Pulmonary artery endothelial cell (primary cell): ENCODE measurements at places on chromosomes 2 and 18. TPM values are rescaled to one million over a fixed set of nuclear protein-coding genes. Genes with fewer than 3 reads are reported as not detected.

SGO2 gene
- 7.0 and 18.2 TPM in 2 replicates for total RNA-seq

EVX2 gene
- total RNA-seq, result not detected in 2 replicates

TXNDC2 gene
- under 0.01 TPM in 1 of 2 replicates, not detected in the other for total RNA-seq

LONRF2 gene
- total RNA-seq, result not detected in 2 replicates

CHRND gene
- not detected in 2 replicates for total RNA-seq

MROH2A gene
- total RNA-seq, result not detected in 2 replicates

CRYGC gene
- not detected in 2 replicates for total RNA-seq

GRB14 gene
- total RNA-seq, result 3.9 and 4.3 TPM in 2 replicates

TWIST2 gene
- 5.4 and 13.2 TPM in 2 replicates for total RNA-seq

MARCO gene
- total RNA-seq, result not detected in 2 replicates

- no peak for DNase-seq
Measured at GRCh38 chr18:80105369-80106167, 3.5 kb upstream of the ADNP2 start.

DNA sequence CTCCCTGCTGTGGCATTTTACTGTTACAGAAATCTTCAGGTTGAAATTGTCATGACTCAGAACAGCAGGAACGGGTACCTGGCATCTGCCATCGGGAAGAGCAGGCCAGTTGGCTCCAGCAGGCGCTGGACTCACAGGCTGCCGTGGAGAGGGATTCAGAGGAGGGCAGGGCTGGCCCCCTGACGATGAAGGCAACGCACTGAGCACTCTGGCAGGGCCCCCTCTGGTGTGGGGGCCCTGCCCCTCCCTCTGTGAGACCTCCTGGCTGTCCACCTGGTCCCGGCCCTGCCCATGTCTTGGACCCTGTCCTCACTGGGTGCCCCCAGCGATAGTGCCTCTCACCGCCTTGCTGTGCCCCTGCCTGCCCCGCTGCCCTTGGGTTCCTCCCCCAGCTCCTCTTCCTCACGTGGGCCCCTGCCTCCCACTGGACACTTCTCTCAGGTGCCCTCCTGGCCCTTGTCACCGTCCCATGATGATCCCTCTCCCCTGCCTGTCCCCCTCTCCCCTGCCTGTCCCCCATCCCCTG lies 23.3 kb upstream of the ALLC start:
- no peak for DNase-seq

DNA sequence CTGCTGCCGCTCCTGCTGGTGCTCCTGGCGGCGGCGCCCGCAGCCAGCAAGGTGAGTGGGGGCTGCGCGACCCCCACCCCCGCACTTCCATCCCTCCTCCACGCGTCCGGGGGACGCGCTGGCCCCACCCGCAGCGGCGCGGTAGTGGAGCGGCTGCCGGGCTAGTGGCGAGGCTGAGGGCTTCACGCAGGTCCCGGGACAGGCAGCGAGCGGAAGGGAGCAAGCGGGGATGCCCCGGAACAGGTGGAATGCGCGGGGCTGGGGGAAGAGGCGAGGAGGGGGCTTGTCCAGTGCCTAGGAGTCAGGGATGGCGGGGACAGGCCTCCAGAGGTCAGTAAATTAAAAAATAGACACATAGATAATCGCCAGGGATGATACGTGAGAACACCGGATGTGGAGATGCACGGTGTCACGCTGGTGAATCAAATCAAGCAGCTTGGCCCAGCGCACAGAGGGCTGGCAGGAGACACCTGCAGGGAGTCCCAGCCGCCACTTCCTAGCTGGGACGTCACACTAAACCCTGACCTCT lies 403 bp downstream of the COL4A3 start:
- no peak for DNase-seq

DNA sequence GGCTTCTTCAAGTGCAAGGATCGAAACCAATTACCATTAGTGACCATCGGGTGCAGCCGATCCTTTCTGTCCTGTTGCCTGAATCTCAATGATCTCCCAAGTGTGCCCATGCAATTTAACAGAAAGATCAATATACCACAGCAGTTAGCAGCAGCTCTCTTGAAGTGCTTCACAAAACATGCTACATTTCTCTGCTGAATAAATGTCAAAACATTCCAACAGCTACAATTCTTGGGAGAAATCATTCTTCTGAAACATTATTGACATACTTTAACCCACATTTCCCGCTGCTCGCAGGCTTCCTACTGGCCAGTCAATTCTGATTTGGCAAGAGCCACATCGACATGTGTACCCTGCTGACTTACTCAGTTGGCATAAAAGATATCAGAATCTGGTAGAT lies 907.7 kb downstream of the TMEM182 start:
- no peak for DNase-seq

DNA sequence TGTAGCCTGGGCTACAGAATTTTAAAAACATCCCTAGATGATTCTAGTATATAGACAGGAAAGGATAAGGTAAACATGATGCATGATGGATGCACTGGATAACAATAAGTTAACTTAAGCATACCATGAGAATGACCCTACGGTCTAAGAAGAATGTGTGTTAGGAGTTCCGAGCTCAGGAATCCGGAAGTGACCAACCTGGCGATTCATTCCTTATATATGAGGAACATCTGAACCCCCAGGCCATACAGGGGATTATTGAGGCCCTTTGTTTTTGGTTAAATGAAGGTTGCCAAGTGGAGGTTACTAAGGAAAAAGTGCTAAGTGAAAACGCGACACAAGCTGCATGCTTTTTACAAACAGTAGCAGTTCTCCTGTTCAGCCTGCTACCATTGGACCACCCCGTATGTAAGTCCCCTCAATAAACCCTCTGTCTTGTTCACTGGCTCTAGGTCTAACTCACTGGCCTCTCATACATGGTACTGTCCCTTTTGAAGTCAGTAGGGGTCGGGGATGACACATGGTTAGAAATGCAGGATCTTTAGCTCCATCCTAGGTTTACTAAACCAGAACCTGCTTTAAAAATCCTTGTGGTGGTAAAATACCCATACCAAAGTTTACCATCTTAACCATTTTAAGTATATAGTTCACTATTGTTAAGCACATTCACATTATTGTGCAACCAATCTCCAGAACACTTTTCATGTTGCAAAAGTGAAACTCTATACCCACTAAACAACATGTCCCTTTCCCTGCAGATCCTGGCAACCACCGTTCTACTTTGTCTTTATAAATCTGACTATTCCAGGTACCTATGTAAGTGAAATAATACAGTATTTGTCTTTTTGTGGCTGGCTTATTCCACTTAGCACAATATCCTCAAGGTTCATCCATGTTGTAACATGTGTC lies 111.0 kb upstream of the MAP4K3 start:
- peak; percentile 54 for DNase-seq

GRCh38 chr18:65230311-65230710 lies 520.5 kb upstream of the CDH7 start:
- DNase-seq, result no peak

GRCh38 chr18:13630716-13631268 lies 95.6 kb downstream of the FAM210A start:
- DNase-seq, result no peak

DNA sequence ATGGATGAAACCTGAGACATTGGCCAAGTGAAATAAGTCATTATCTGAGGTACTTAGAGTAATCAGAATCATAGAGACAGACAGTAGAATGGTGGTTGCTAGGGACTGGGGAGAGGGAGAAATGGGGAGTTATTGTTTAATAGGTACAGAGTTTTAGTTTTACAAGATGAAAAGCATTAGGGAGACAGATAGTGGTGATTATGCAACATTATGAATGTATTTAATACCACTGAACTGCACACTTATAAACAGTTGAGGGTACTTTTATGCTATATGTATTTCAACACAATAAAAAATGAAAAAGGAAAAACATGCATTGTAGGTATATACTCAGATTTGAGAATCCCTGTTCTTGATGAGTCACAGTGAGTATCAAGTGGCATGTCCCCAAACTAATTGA lies 59.7 kb downstream of the EPC2 start:
- no peak for DNase-seq

DNA sequence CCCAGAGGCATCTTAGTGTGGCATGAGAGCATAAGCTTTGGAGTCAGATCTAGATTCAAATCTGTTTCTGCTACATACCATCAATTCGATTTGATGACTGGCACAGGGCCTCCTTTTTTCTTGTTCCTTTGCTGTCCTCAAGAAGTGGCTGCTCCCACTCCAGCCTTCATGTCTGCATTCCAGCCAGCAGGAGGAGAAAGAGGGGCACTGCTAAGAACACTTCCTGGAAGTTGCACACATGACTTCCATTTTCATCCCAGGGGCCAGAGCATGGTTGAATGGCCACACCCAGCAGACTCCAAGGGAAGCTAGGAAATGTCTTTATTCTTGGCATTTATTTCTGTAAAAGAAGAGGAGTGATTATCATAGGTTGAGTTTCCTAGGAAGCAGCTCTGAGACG lies 50.4 kb downstream of the EML6 start:
- no peak for DNase-seq

DNA sequence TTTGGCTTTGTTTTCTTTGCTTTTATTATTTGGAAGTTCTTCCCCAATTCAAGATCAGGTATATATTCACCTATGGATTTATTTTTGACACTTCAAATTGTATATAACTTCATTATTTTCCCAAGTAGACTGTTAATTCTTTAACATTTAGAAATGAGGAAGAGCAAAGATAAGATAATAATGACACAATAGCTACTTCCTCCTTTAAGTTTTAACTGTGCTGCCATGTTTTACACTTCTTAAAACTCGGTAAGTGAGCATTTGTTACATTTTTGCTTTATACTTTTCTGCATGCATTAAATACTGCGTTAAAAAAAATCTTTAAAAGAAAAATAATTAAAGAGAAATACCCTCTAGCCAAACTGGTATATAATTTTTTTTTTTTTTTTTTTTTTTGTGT lies 32.5 kb downstream of the SLC66A3 start:
- no peak for DNase-seq

DNA sequence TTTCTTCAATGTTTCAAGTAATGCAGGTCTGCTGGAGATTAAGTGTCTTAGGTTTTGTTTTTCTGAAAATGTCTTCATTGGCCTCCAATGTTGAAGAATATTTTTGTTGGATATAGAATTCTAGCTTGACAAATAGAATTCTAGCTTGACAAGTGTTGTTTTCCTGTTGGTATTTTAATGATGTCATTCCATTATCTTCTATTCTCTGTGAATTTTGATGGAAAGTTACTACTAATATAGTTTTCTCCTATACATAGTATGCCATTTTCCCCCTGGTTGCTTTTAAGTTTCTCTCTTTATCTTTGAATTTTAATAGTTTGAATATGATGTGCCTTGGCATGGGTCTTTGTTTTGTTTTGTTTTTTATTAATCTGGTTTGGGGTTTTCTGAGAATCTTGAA lies 119.9 kb downstream of the RAPGEF4 start:
- no peak for DNase-seq

DNA sequence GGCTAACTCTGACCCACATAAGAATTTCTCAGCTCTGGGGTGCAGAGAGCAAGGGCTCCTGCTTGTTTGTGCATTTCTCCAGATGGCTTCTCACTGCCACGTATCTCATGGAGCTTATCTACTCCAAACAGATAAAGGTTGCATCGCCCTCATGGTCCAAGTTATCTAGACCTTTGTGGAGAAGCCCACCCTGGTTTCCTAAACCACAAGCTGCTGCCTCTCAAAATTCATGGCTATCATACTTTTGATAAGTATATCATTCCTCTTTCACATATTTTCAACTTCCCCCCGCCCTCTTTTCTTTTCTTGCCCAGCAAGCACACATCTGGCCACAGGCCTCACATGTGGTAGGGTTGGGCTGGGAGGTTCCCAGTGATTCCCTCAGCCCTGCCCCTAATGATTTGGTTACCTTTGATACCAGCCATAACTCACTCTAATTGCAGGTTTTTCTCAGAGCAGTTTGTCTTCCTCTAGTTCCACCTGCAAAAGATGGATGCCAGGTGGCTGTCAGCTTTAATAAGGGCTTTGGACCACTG lies 146.0 kb downstream of the RHBDD1 start:
- no peak for DNase-seq

- no peak for DNase-seq
Measured at GRCh38 chr2:9990736-9991135, 39.2 kb downstream of the GRHL1 start.

- no peak for DNase-seq
Measured at GRCh38 chr2:218811382-218811781, 20.2 kb downstream of the PRKAG3 start.

GRCh38 chr18:44781886-44782285 lies 101.2 kb downstream of the SETBP1 start:
- no peak for DNase-seq

- no peak for DNase-seq
Measured at GRCh38 chr2:236899950-236900640, 185.6 kb upstream of the COPS8 start.

- DNase-seq, result no peak
Measured at GRCh38 chr2:26010943-26011342, 22.9 kb upstream of the RAB10 start.

GRCh38 chr18:23816740-23817139 lies 127.5 kb downstream of the LAMA3 start:
- no peak for DNase-seq

DNA sequence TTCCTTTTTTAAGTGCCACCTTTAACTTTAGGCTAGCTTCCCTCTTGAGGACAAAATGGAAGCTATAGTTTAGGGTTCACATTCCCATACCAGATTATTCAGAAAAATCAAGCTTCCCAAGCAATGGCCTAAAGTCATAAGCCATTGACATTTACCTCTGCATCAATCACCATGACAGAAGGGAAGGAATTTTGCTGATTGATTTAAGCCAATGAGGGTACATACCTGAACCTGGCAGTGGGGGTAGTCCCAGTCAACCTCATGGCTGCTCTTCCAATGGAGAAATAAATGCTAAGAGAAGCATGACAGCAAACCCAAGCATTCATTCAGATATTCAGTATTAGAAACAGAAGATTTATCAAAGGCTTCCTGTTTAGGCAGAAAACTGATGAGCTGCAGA lies 128.4 kb upstream of the CREB1 start:
- no peak for DNase-seq

GRCh38 chr2:18626256-18626668 lies 36.9 kb upstream of the NT5C1B start:
- DNase-seq, result no peak

- no peak for DNase-seq
Measured at GRCh38 chr2:210099940-210100339, 71.3 kb downstream of the KANSL1L start.

DNA sequence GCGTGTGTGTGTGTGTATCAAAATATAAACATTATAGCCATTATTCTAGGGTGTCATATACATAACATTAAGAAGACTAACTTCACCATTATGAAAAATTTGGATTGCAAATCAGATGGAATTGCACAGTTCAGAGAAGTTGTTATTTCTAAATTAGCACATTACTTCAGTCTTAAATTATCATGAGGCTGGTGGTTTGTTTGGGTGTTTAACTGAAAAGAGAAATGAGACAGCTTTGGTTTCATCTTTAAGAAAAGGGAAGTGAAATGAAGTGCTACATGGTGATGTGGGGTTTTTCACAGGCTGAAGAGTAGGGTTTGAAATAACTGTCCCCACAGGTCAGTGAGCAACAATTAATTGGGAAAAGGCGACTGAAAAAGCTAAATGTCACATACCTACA lies 161.2 kb upstream of the XIRP2 start:
- DNase-seq, result no peak

GRCh38 chr2:104876606-104877570 lies 23.0 kb downstream of the POU3F3 start:
- no peak for DNase-seq

DNA sequence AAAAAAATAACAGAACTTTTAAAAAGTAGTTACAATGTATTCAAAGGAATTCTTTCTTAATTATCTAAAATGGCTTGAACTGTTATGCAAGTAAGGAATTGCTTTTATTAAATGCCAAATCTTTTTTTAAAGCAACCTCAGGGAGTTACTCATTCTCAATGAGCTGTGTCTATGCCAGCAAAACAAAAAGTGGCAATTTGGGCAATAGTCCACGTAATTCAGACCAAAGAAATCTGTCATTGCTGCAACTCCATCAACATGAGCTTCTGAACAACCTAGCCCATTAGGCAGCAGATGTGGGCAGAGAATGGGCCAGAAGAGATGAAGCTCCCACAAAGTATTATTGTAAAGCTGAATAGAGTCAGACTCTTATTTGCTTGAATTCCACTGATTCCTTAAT lies 118.4 kb downstream of the ALK start:
- DNase-seq, result no peak
